Left ventricle myocardium inferior (tissue), 1 donor: ENCODE measurements at places on chromosomes 7 and 10. TPM values are rescaled to one million over a fixed set of nuclear protein-coding genes. Genes with fewer than 3 reads are reported as not detected.

DNA sequence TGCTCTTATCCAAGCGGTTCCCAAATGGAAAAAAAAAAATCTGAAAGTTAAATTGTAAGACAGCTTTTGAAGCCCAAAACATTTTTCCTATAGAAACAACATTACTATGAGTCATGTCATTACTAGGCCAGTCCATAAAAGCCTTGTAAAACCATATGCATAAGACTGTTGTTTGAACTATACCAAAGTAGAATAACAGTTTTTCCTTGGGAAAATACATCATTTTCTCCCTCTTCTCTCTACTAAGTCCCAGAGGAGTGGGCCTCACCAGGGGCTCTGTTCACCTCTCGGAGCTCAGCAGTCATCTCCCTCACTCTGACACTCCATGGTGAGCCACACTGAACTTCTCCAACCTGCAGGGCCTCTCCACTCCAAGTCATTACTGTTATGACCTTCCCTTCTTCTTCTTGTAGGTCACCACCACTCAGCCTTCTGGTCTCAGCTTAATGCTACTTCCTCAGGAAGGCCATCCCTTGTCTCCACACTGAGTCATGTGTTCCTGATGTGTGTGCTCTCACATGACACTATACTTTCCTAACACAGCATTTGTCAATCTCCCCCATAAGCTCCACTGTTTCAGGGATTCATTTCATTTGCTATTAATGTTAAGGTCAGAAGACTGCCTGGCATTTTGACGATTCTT is 32.5 kb downstream of the ZNF438 start:
- no peak for DNase-seq

GRCh38 chr7:29607259-29607658 is 43.6 kb downstream of the PRR15 start:
- no peak for DNase-seq

DNA sequence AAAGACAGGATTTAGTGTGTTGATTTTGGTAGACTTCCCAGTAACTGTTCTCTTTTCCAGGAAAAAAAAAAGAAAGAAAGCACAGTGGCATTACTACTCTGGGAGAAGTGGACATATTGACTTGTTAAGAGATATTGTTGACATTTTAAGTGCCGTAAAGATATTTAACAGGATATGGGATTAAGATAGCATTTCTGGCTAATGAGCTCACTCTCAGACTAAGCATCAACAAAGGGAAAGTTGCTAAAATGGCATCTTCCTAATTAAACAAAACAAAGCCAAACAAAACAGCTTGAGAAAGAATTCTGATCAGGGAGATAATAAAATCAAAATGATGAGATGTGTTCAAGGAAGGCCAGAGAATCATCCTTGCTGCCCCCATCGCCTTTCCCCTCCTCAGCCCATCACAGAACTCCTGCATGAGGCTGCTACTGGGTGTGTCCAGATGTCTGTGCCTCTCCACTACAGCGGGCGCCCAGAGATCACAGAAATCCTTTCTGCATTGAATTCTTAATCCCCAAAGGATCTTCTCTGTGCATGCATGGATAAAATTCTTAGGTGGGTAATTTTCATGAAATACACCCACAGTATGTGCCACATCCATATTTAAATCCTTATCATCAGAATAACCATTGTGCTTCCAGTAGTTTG is 270.5 kb downstream of the POU6F2 start:
- DNase-seq: no peak

GRCh38 chr7:16512097-16512496 is 14.5 kb upstream of the LRRC72 start:
- DNase-seq: no peak

DNA sequence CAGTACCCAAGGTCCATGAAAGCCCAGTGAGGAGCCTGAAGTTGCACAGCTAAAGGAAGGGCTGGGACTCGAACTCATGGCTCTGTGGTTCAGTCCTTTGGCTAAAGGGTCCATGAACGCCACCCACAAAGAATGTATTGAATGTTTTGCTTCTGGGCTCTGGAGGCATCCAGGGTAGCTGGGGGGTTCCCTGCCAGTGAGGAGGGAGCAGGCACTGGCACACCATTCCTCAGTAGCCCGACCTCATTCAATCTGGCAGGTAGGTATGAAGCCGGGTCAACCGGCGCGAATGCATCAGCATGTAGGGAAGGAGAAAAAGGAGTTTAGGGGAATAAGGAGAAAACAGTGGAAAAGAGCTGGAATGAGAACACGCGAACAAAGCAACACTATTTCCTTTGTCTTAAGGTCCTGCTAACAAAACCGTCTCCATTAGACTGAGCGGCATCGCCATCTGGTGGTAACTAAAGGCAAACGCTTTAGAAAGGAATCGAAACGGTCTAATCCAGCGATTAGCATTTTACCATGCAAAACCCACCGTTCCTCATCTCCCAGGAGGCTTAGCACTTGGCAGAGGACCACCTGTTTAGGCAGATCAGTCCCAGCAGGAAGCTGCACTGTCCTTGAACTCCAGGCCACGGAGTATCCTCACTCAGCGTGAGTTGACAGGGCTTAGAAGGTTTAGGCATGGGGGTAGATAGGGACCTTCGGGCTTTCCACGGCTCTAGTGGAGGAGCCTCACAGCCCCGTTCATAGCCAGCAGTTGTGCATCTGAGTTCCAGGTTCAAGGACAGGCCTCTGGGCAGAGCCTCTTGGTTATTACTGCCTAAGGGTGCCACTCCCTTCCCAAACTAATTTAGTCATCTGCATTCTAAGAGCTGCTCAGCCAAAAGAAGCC is 122.8 kb downstream of the UBE2H start:
- peak; percentile 39 for DNase-seq

DNA sequence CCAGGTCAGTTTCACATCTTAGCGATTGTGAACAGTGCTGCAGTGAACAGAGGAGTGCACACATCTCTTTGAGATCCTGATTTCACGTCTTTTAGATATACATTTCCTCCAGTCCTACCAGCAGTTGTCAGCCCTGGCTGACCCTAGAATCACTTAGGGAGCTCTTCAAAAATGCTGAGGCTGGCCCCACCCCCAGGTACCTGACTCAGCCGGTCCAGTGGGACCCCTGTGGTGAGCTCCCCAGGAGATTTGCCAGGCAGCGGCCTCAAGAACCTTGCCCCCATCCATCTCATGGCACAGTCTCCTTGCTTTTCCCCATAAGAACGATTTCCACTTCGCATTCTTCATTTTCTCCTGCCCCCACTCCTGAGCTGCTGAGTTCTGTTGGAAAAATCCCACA is 45.5 kb downstream of the TEX36 start:
- no peak for DNase-seq

GRCh38 chr10:75400163-75400770 is 1.3 kb downstream of the ZNF503 start:
- DNase-seq: no peak

Gene CCDC7
- total RNA-seq: 24.7 TPM

Gene LIPJ
- total RNA-seq: not detected

DNA sequence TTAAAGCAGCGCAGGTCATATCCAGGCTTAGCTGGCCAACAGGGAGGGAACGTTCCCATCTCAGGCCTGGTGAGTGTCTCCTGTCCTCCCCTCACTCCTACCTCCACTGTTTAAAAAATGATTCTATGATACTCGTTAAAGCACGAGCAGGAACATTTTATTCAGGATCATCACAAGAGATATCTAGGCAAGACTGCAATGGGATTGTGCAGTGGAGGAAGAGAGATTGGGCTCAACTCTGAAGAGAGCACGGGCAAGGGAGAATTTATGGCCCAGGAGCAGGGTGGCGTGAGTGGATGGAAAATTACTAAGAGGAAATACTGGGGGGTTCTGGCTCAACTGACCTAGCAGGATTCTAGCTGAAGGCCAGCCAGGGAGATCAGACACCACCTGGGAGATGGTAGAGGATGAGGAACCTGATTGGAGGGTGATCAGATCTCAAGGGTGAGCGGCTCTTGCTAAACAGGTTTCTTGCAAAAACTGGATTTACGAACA is 9.0 kb upstream of the HSPB1 start:
- no peak for DNase-seq

Gene PIK3CG
- total RNA-seq: 1.7 TPM

GRCh38 chr7:38880035-38880434 is 29.0 kb downstream of the VPS41 start:
- DNase-seq: no peak

- DNase-seq: no peak
Observed at GRCh38 chr7:117188949-117189592, 133.8 kb downstream of the WNT2 start.

Gene HKDC1
- not detected for total RNA-seq

Gene GTPBP10
- total RNA-seq: 24.2 TPM

Gene SNCG
- 14.7 TPM for total RNA-seq

- no peak for DNase-seq
Observed at GRCh38 chr7:39197831-39198230, 220.1 kb downstream of the POU6F2 start.

GRCh38 chr7:69898189-69898588 is 299.9 kb downstream of the AUTS2 start:
- DNase-seq: no peak

GRCh38 chr7:55965805-55966421 is 1.5 kb downstream of the NIPSNAP2 start:
- peak; percentile 38 for DNase-seq

Gene AGAP6
- 4.7 TPM for total RNA-seq

Gene TNS3
- total RNA-seq: 40.6 TPM

Gene NFE2L3
- 0.99 TPM for total RNA-seq

DNA sequence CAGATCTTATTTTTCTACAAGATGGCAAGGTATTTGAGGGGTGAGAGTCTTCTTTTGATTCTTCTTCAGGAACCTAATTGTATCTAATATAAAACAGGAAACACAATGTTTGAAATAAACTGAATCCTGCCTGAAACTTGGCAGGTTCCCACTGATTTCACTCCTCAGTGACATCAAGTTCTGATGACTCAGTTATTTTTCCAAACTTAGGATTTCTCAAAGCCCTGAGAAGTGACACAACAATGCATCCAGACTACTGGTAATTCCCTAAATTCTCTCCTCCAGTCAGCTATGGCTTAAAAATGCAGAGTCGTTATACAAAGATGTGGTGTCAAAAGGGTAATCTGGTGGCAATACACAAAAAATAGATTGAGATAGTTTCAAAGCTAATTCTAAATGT is 80.9 kb downstream of the ABLIM1 start:
- DNase-seq: no peak

GRCh38 chr7:47759056-47759706 is 177.3 kb upstream of the TNS3 start:
- no peak for DNase-seq

Gene PPP1R3C
- 236 TPM for total RNA-seq

DNA sequence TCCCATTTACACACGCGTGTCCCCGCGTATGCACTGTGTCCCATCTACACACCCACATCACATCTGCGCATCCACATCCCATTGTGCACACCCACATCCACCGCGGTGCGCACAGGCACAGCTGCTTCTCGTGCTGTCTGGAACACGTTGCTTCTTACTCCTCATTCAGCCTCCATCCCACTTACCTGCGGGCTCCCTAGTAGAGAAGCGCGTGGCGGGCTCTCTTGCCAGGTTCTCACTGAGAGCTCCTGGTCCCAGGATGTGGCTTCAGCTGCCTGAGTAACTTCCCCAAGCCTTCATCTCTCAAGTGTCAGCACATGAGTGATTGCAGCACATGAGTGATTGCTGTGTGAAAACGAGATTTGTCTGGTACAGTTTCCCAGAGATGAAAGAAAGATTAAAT is 117.8 kb downstream of the TRRAP start:
- no peak for DNase-seq

DNA sequence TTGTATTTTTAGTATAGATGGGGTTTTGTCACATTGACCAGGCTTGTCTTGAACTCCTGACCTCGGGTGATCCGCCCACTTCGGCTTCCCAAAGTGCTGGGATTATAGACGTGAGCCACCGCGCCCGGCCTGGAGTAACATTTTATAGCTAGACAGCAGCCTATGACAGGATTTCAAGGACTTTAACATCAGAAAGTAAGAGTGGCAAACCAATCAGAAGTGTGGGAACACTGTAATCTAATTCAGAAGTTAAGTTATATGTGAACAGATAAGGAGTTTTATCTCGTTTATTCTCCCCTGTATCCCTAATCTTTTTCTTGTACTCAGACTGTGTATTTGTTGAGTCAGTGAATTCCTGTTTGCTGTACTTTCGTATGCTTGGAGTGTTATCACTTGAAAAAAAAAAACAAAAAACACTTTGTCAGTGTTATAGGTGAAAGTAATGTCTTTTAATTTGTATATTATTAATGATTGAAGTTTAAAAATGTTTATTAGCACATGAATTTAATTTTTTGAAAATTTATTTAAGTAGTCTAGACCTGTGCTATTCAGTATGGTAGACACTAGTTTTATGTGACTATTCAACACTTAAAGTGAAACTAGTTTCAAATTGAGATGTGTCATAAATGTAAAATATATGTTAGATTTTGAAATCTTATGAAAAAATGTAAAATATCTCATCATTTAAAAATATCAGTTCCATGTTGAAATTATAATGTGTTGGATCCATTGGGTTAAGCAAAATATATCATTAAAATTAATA is 38.6 kb downstream of the RSBN1L start:
- DNase-seq: no peak

GRCh38 chr7:50220273-50220672 is 84.2 kb upstream of the IKZF1 start:
- DNase-seq: no peak

- no peak for DNase-seq
Observed at GRCh38 chr7:127934711-127935110, 96.5 kb downstream of the LRRC4 start.

Gene NEUROD6
- not detected for total RNA-seq

Gene PRSS1
- not detected for total RNA-seq

- no peak for DNase-seq
Observed at GRCh38 chr7:125061-125475, 67.3 kb upstream of the FAM20C start.

GRCh38 chr10:129179245-129179971 is 287.6 kb upstream of the MGMT start:
- DNase-seq: no peak

- DNase-seq: no peak
Observed at GRCh38 chr7:620056-620455, 100.4 kb upstream of the PDGFA start.

DNA sequence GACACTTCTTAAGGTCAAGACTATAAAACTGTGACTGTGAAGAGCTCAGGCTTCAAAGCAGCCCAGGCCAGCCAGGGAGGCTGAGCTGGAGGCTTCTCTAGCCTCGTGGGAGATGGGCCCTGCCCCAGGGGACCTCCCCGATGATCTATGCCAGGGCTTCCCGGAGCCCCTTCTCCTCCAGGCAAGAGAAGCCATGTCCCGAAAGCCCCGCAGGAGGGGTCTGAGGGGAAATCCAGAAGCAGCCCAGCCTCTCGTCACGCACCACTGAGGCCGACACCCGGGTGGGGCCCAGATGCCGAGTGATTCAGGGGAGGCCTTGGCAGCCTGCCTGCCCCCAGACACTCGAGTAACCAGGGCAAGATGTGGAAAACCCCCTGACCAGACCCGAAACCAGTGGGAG is 63.7 kb downstream of the PROSER2 start:
- no peak for DNase-seq

GRCh38 chr7:4791738-4792536 is 16.5 kb downstream of the AP5Z1 start:
- DNase-seq: peak; percentile 84

GRCh38 chr10:69972981-69973397 is 79.7 kb upstream of the MACROH2A2 start:
- no peak for DNase-seq

GRCh38 chr10:95356190-95356955 is 65.6 kb upstream of the PDLIM1 start:
- no peak for DNase-seq
